ENCODE measurements at places on chromosomes 6 and 20. TPM values are rescaled to one million over a fixed set of nuclear protein-coding genes. Genes with fewer than 3 reads are reported as not detected.

Gene BPIFA1
- total RNA-seq, result not detected

Gene GSTA2
- total RNA-seq, result not detected

DNA sequence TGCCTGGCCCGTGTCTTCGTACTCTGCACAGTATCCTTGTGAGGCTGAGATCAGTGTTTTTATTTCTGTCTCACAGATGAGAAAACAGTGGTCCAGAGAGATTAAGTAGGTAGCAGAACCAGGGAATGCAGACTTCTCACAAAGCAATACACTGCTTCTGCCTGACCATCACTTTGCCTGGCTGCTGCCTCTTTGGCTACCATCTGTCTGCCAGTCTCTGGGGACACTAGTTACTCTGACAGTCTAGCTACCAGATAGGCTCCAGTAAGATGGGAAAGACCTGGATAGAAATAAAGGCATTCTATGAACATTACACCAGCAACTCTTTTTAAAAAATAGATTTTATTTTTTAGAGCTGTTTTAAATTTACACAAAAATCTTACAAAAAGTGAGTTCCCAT is 96.9 kb downstream of the PHACTR3 start:
- no peak for DNase-seq

Gene ULBP1
- under 0.01 TPM for total RNA-seq

- no peak for DNase-seq
Observed at GRCh38 chr20:19833395-19833794, 75.3 kb downstream of the RIN2 start.

GRCh38 chr20:18364768-18365167 is 76.4 kb downstream of the ZNF133 start:
- DNase-seq, result no peak

- no peak for DNase-seq
Observed at GRCh38 chr20:60589623-60590022, 631.4 kb downstream of the CDH26 start.

DNA sequence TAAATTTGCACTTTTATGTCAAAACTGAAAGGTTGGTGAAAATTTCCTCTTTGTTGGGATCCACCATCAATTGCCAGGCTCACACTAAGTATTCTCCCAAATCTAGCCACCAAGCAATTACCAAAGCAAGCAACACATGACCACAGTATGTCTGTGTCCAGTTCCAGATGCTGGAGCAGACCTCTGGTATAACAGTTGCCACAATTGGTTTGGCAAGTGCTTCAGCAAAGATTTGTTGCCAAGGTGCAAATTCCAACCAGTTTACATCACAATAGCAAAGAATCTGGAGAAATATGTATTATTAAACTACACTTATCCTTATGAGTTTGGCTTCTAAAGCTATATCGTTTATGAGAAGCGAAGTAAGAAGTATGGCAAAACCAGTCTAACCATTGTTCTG is 6.4 kb downstream of the GTF2H5 start:
- DNase-seq, result peak; percentile 55

DNA sequence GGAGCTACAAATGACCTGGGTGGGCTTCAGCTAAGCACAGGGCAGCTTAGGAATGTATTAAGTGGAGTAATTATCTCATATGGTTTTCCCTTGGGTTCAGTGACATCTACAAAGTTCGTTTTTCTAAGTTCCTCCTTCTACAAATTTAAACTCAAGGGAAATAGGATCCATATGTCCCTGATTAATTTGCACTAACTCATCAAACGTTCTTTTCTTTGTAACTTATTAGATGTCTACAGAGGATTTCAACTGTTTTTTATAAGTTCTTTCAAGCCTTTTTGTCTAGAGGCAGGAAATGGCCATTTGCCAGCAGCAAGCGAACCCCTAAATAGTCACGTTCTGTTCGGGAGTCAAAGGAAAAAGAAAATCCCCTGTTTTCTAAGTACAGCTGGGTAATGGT is 1060.3 kb downstream of the KIF16B start:
- DNase-seq, result no peak

Gene DDO
- total RNA-seq, result 3.3 TPM

Gene NPBWR2
- total RNA-seq, result not detected

DNA sequence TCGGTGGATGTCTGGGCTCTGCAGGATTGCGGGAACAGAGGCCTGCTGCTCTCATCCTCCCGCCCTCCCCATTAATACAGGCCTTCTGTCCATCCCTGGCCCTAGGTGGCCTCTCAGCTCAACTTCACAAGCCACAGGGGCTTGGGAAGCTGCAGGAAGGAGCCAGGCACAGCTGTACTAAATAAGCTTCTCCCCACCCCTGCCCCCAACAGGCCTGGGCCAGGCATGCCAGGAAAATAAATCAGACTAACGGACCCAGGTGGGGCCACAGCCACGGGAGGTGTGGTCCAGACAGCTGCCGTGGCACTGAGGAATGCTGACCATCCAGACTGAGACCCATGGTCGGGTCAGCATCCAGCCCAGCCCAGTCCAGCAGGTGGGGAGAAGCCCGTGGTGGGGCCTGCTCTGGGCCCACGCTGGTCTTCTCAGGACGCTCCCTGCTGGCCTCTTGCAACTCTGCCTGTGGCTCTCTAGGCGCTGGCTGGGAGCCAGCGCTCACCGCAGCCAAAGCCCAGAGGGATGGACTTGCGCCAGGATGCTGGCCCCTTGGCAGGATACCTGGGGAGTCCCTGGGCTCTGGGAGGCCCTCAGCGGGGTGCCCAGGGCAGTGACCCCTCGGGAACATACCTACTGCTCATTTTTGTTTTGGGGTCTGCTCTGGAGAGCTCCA is 8.6 kb upstream of the YTHDF1 start:
- DNase-seq, result peak; percentile 55

GRCh38 chr6:165184192-165184979 is 125.0 kb downstream of the C6orf118 start:
- no peak for DNase-seq

- no peak for DNase-seq
Observed at GRCh38 chr6:142384519-142385254, 82.9 kb downstream of the ADGRG6 start.

Gene ZNF165
- 0.39 TPM for total RNA-seq

- DNase-seq, result no peak
Observed at GRCh38 chr6:166781331-166781730, 154.3 kb upstream of the RPS6KA2 start.

GRCh38 chr6:149410557-149410956 is 10.5 kb downstream of the SUMO4 start:
- DNase-seq, result no peak

DNA sequence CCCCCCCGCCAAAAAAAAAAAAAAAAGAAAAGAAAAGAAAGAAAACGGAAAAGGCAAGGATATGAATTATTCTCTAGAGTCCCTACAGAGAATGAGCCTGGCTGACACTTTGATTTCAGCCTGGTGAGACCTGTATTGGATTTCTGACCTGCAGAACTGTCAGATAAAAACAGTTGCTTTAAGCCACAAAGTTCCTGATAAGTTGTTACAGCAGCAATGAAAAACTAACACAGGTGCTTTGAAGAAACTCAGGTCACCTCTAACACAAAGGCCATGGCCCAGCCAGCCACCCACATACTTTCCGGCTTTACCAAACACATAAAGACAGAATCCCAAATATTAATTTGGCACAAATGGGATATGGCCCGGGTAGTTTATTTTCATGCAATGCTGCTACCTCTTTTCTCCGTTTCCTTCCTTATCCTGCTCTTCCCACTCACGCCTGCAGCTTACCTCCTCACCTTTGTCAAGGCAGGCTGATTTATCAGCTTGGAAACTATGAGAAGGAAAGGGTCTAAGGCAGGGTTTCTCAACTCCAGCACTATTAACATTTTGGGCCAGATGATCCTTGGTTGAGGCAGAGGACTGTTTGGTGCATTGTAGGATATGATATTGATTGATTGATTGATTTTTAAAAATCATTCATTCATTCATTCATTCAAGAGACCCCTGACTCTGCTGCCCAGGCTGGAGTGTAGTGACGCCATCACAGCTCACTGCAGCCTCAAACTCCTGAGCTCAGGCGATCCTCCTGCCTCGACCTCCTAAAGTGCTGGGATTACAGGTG is 88.1 kb downstream of the ATXN1 start:
- no peak for DNase-seq

GRCh38 chr6:121826156-121826810 is 390.8 kb downstream of the GJA1 start:
- DNase-seq, result no peak

DNA sequence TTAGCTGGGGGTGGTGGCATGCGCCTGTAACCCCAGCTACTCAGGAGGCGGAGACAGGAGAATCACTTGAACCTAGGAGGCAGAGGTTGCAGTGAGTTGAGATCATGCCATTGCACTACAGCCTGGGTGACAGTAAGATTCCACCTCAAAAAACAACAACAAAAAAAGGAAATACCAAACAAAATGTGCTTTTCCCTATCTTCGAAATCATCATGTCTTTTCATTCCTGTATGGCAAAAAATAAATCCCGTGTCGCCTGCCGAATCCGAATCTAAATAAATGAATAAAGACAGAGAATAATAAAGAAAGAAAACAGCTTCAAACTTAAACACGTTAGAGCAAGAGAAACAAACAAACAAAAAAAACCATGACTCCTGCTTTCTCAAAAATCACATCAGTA is 11.8 kb downstream of the B4GALT5 start:
- DNase-seq, result no peak

Gene TCF21
- total RNA-seq, result not detected

Gene TTLL9
- total RNA-seq, result not detected

DNA sequence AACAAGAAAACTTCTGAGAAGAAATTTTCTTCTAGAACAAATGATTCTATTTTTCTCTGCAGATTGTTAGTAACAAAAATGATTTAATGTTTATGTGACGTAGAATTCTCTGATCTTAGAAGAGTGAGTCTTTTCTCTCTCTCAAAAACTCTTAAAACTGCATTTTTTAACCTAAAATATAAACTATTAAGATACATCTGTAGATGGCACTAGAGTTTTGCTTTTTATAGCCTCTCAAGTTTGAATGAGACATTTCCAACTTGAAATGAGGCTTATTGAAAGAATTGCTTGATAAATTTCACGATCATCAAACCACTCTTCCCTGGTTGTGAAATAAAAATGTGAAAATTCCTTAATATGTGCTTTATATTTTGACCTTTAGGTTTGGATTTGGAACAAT is 53.8 kb downstream of the PHF3 start:
- DNase-seq, result no peak

Gene C20orf204
- total RNA-seq, result 6.3 TPM

GRCh38 chr20:35135867-35136586 is 11.1 kb downstream of the EDEM2 start:
- DNase-seq, result peak; percentile 89

DNA sequence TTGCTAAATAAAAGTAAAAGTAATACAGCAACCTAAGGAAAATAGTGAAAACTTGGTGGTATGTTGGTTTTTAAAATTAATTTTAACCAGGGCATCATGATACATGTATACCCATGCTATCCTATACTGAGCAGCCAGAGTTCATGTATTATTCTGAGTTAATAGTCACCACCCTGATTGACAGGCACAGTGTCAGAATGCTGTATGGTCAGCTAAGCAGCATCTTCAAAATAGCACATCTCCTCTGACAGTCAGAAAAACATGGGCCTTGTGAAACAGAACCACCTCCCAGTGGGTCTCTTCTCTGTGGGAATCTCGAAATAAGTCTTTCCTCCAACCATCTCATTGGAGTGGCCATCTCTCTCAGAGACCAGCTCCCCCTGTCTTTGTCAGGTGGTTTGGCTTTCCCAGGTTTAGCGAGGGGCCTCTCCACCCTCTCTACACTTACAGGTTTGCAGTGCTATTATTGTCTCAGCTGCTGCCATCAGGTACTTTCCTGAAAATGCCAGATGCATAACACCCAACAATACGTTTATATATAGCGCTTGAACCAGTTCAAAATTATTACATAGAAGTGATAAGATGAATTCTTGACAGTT is 47.1 kb upstream of the RNF8 start:
- no peak for DNase-seq

Gene XKR7
- not detected for total RNA-seq

GRCh38 chr6:142700671-142701312 is 244.2 kb downstream of the HIVEP2 start:
- DNase-seq, result no peak

DNA sequence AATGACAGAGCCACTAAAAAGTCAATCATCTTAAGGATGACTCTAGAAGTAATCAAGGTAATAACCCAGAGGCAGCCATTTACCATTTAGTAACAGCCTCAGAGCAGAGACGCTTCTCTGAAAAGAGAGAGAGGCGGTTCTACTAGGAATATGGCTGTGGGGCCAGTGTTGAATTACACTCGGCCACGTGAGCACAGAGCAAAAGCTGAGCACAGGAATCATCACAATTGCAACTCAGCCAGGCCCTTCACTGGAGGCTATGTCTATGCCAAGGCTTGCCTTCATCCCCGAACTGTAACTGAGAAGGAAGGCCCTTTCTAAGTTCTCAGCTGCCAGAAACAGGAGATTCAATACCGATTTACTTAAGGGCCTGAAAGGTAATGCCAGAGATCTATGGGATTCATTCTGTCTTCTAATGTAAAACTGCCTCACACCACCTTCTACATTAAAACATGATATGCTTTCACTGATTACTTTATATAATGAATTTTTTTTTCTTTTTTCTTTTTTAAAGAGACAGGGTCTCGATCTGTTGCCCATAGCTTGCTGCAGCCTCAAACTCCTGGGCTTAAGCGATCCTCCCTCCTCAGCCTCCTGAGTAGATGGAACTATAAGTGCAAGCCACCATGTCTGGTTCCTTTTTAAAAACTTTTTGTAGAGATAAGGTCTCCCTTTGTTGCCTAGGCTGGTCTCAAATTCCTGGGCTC is 67.6 kb downstream of the NUDT3 start:
- DNase-seq, result no peak

DNA sequence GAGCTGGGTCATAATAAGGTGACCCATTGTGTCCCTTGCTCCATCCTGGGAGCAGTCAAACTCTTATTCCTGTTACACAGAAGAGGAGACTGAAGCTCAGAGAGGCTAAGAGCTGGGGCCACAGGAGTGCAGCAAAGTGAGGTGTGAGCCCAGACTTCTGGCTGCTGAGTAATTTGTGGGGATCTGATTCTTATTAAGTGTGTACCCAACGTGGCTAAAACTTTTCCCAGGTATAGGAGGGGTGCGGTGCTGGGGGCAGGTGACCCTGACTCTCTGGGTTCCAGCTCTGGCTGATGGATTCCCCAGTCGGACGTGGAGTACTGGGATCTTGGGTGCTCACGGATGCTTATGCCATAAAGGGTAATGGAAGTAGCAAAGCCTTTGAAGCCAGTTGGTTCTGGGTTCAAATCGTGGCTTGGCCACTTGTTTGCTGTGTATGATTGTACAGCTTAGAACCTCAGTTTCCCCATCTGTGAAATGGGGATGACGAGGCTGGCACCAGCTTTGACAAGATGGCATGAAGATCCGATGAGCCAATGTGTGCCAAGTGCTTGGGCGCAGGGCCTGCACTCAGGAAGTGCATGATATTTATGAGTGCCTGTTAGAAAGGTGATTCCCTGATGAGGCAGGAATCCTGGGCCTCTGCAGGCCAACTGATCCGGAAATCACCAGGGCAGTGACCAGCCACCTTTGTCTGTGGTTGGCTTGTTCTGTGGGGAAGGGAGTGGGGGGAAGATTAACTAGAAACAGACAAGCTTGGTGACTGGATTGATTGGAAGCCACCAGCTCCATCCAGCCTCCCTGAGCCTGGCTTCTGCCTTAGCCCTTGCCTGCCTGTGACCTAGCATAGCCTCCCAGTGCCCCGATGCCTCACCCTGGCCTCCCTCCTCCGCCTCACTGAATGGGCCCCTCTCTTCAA is 6.0 kb downstream of the SRC start:
- peak; percentile 21 for DNase-seq

Measured in dermis microvascular lymphatic vessel endothelial cell (primary cell).